Liver (tissue), 10 donors: ENCODE measurements at places on chromosomes 7 and 10. TPM values are rescaled to one million over a fixed set of nuclear protein-coding genes. Genes with fewer than 3 reads are reported as not detected.

- peak within 1 kb of the TSS; percentile 83 for H3K4me3 ChIP-seq
- peak within 1 kb of the TSS; percentile 82 for H3K27ac ChIP-seq
- H3K4me1 ChIP-seq: peaks cover 4% of the 10 kb centered on the region
- no peaks in the 10 kb centered on the region for H3K27me3 ChIP-seq
These were observed at the start of gene TES for GRCh38 chr7:116210345-116211005. Gene TES (plus strand): TSS chr7:116210539. CDS start chr7:116210708, 169 bp downstream.

GRCh38 chr7:82965088-82966036, 197.3 kb downstream of the PCLO start:
- no peaks in the 10 kb centered on the region for H3K4me1 ChIP-seq
- no peak overlapping the region for H3K4me3 ChIP-seq
- H3K27ac ChIP-seq: no peak overlapping the region
- DNase-seq: no peak

DNA sequence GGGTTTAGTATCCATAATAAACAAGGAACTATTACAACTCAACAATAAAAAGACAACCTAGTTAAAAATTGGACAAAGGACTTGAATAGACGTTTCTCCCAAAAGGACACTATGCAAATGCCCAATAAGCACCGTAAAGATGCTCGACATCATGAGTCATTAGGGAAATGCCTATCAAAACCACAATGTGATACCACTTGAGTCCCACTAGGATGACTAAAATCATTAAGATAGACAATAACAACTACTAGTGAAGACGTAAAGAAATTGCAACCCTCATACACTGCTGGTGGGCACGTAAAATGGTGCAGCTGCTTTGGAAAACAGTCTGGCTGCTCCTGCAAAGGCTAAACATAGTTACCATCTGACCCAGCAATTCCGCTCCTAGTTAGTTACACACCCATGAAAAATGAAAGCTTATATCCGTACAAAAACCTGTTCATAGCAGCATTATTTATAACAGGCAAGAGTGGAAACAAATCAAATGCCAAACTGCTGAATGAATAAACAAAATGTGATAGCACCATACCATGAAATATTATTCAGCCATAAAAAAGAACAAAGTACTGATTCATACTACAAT, 17.3 kb downstream of the CCDC3 start:
- no peak overlapping the region for H3K4me3 ChIP-seq
- H3K4me1 ChIP-seq: no peaks in the 10 kb centered on the region
- H3K27me3 ChIP-seq: no peaks in the 10 kb centered on the region
- H3K27ac ChIP-seq: no peak overlapping the region

DNA sequence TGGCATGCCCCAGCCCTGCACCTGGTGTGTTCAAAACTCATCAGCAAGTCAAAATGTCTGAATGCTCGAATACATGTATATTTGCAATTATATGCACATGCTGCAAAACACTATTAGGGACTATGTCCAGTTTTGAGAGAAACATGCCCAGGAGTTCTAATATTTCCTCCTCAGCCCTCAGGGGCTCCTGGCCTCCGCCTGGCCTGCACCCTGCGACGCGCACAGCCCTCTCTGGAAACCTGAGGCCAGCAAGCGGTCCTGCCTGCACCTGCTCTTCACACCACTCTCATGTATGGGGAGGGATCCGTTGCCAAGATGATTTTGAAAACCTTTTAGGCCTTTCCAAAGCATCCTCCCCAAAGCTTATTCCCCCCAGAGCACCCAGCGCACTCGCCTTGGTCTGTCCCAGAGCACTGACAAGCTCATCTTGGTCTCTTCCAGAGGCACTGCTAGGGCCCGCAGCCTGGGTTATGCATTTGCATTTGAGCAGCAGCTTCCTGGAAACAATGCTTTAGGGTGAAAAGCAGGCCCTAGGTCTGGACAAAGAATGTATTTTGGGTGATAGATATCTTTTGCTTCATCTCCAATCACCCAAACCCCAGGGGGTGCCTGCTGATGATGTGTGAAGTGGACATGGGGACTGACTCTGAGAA, 22.6 kb upstream of the CNPY1 start:
- H3K4me3 ChIP-seq: no peak overlapping the region
- no peak for DNase-seq
- H3K27me3 ChIP-seq: no peaks in the 10 kb centered on the region
- H3K36me3 ChIP-seq: no peaks in the 10 kb centered on the region

DNA sequence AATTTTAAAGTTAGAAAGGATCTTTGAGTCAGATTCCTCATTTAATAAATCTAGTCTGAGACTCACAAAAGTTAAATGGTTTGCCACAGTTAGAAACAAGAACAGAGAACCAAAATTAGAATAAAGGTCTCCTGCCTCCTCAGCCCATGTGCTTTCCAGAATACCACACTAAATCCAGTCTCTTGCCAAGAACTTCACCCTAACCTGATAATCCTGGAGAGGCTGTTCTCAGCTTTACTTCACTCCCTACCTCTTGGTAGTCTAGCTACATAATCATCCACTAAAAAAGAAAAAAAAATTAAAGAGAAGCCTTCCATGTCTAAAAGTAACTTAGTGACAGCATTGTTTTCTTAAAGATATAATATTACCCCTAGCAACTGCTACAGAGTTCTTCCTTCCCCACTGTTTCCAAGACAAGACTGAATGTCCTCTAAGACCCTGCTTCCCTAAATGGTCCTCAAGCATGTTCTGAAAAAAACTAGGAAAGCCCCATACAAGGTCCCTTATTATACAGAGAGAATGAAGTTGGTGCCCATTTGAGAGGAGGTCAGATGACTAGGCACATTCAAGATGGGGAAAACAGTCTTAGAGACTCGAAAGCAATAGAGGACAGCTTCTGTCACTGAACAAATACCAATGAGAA, 56.8 kb downstream of the ZNF438 start:
- no peaks in the 10 kb centered on the region for H3K4me1 ChIP-seq
- H3K4me3 ChIP-seq: no peak overlapping the region
- H3K36me3 ChIP-seq: no peaks in the 10 kb centered on the region
- no peaks in the 10 kb centered on the region for H3K27me3 ChIP-seq
- H3K27ac ChIP-seq: no peak overlapping the region
- no peak for DNase-seq

DNA sequence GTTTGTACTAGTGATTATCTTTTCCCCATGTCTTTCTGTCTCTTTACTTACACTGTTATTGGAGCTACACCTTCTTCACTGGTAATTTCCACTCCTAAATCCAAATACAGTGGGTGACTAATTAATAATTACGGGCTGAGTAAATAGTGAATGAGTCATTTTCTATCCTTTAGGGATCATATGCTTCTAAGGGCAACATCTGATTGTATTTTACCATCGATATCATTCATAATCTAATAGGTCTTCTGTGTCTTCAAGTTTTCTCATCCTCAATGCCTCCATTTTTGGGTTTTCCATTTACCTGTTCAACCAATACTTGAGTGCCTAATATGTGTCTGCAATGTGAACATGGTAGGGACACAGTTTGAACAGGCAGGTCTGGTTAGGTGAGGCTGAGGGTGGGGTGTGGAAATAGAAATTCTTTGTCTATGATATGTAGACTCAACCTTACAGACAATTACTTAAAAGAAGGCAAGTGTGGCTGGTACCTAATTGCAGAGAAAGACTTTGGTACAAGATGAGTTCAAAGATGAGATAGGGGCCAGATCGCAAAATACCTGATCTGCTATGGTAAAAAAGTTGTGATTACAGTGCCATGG, 5.9 kb upstream of the DHX32 start:
- no peak for DNase-seq
- peaks cover 2% of the 10 kb centered on the region for H3K4me1 ChIP-seq
- no peak overlapping the region for H3K27ac ChIP-seq
- no peak overlapping the region for H3K4me3 ChIP-seq

DNA sequence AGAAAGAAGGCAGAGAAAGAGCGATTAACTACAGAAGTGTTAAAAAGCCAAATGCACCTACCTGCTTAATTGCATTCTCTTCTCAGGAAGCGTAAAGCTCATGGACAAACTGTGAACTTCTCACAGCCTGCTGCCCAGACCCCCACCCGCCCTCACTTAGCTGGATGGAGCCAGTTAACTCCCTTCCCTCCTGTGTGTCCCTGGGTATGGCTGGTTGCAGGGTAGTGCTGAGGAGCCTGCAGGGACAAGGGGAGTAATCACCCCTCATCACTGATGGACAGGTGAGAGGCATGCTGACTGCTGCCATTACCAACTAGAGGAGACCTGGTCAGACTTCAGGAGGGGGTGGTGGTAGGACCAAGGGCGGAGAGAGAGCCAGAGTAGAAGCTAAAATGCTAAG, 37.5 kb downstream of the ENO4 start:
- H3K36me3 ChIP-seq: no peaks in the 10 kb centered on the region
- no peak for DNase-seq
- H3K4me1 ChIP-seq: peaks cover 18% of the 10 kb centered on the region

GRCh38 chr7:77980087-77980713, 181.6 kb downstream of the PHTF2 start:
- no peaks in the 10 kb centered on the region for H3K4me1 ChIP-seq
- no peak for DNase-seq
- H3K27me3 ChIP-seq: no peaks in the 10 kb centered on the region

DNA sequence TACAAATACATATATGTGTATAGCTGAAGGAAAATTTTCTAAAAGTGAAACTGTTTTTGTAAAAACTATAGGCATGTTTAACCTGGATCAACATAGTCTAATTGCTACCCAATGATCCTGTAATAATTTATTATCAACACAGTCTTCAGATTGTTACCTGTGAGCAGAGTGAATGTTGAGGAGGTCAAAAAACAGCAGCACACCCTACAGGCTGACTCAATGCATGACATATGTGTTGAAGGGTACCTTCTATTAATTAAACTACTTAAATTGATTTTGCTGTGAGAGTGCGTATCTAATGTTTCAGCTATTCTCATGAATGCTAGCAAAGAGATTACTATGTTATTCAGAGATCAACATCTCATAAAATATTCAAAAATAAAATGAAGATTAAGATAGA, 411.4 kb downstream of the TNS3 start:
- no peaks in the 10 kb centered on the region for H3K27me3 ChIP-seq
- DNase-seq: no peak
- no peaks in the 10 kb centered on the region for H3K36me3 ChIP-seq
- no peaks in the 10 kb centered on the region for H3K4me1 ChIP-seq
- no peak overlapping the region for H3K4me3 ChIP-seq
- H3K27ac ChIP-seq: no peak overlapping the region

GRCh38 chr10:119207366-119207666, at the start of gene GRK5:
Gene GRK5 (plus strand): TSS chr10:119207571. CDS start chr10:119207918, 347 bp downstream.
- peaks cover 15% of the 10 kb centered on the region for H3K4me1 ChIP-seq
- H3K27me3 ChIP-seq: no peaks in the 10 kb centered on the region
- DNase-seq: peak; percentile 91
- H3K4me3 ChIP-seq: peak within 1 kb of the TSS; percentile 46
- peak within 1 kb of the TSS; percentile 92 for H3K27ac ChIP-seq
- no peaks in the 10 kb centered on the region for H3K36me3 ChIP-seq

DNA sequence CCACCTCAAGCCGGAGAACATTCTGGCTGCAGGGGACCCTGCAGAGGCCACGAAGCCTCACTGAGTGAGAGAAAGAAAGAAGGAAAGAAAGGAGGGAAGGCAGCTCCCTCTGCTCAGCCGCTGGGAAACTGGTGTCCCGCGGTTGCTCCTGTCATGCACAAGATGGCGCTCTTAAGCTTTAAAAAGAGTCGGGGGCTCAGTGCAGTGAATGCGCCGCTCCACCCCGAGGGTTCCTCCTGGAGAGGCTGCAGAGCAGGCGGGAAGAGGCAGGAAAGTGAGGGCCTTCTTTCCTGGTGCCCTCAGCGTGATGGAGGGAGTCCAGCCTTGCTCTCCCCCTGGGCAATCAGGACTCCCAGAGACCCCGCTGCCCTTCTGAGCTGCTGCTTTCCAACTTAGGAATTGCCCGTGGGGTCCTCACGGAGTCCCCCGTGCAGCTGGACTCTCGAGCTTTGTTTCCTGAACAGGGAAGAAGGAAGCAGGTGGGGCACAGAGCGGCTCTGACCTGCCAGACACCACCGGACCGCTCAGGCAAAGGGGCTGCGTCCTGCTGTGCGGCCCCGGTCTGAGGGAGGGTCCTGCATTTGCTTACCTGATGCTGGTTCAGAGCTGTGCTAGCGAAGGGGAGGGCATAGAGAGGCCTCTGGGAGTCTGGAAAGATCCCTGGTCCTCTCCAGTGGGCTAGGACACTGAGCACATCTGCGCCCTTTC, 141.9 kb upstream of the MKI67 start:
- H3K4me3 ChIP-seq: no peak overlapping the region
- no peaks in the 10 kb centered on the region for H3K4me1 ChIP-seq
- DNase-seq: no peak

DNA sequence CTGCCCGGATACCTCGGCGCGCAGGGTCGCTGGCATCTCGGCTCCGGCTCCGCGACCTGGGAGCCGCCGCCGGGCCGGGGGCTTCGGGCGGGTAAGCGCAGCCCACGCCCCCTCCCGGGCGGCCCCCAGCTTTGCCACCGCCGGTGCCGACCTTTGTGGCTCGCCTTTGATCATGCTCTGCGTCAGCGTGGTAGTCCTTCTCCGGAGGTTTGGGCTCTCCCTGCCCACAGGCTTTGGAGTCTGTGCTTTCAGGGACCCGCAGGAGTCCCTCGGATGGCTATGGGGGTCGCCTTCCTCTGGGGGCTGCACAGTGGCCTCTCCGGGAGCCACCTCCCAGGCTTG, 7.3 kb downstream of the ATP6V1F start:
- peaks cover 13% of the 10 kb centered on the region for H3K4me1 ChIP-seq
- H3K27ac ChIP-seq: no peak overlapping the region
- no peak for DNase-seq

GRCh38 chr10:121338206-121338980, 259.9 kb downstream of the FGFR2 start:
- no peak for DNase-seq
- no peaks in the 10 kb centered on the region for H3K4me1 ChIP-seq
- H3K27me3 ChIP-seq: no peaks in the 10 kb centered on the region
- H3K27ac ChIP-seq: no peak overlapping the region
- H3K36me3 ChIP-seq: no peaks in the 10 kb centered on the region

- H3K4me1 ChIP-seq: no peaks in the 10 kb centered on the region
- H3K27me3 ChIP-seq: no peaks in the 10 kb centered on the region
- H3K36me3 ChIP-seq: peaks cover 52% of the 10 kb centered on the region
- no peak overlapping the region for H3K27ac ChIP-seq
- H3K4me3 ChIP-seq: no peak overlapping the region
- DNase-seq: no peak
These were observed 130.4 kb downstream of the SMURF1 start for GRCh38 chr7:99013266-99014112.

GRCh38 chr7:41835976-41836530, 133.2 kb upstream of the INHBA start:
- H3K4me3 ChIP-seq: no peak overlapping the region
- H3K27ac ChIP-seq: no peak overlapping the region
- DNase-seq: no peak
- H3K27me3 ChIP-seq: no peaks in the 10 kb centered on the region

GRCh38 chr7:1114505-1114904, 26.6 kb downstream of the GPER1 start:
- no peak for DNase-seq
- no peaks in the 10 kb centered on the region for H3K4me1 ChIP-seq
- no peak overlapping the region for H3K27ac ChIP-seq
- H3K27me3 ChIP-seq: no peaks in the 10 kb centered on the region

- DNase-seq: no peak
- no peaks in the 10 kb centered on the region for H3K27me3 ChIP-seq
- no peak overlapping the region for H3K4me3 ChIP-seq
- peaks cover 13% of the 10 kb centered on the region for H3K4me1 ChIP-seq
- H3K27ac ChIP-seq: no peak overlapping the region
These were observed 27.3 kb downstream of the MTURN start for GRCh38 chr7:30162133-30162532.

POLR2J2 gene
- 3.9 TPM for total RNA-seq

TUBAL3 gene
- not detected for total RNA-seq

GRID1 gene
- 0.17 TPM for total RNA-seq
